ENCODE measurements at places on chromosomes 6 and 20. TPM values are rescaled to one million over a fixed set of nuclear protein-coding genes. Genes with fewer than 3 reads are reported as not detected.

GRCh38 chr20:10511509-10512251, 76.6 kb downstream of the SLX4IP start:
- H3K27me3 ChIP-seq = no peaks in the 10 kb centered on the region
- peaks cover 4% of the 10 kb centered on the region for H3K4me1 ChIP-seq
- no peaks in the 10 kb centered on the region for H3K36me3 ChIP-seq
- no peak overlapping the region for H3K27ac ChIP-seq
- DNase-seq = peak; percentile 17
- H3K4me3 ChIP-seq = no peak overlapping the region

DNA sequence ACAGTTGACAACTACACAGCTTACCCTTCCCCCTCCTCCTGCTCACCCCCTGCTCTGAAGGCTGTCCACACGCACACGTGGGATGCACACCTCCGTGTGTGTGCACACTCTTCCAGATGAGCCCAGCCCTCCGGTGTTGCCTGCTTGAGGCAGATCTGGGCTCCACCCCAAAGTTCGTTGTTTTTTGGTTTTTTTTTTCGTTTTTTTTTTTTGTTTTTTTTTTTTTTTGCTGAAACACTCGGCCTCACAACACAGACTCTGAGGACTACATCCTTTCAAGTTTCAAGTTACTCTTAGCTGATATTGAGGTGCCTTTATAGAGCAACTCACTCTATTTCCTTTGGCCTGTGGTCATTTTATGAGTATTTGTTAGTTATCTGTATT, 88.2 kb downstream of the RREB1 start:
- H3K27me3 ChIP-seq = no peaks in the 10 kb centered on the region
- no peak for DNase-seq
- no peak overlapping the region for H3K27ac ChIP-seq
- H3K4me3 ChIP-seq = no peak overlapping the region
- H3K4me1 ChIP-seq = no peaks in the 10 kb centered on the region
- H3K36me3 ChIP-seq = peaks cover 3% of the 10 kb centered on the region

Gene SLA2
- polyA plus RNA-seq = 1.5 TPM

GRCh38 chr6:147192278-147192911, 11.8 kb upstream of the STXBP5 start:
- no peak for DNase-seq
- H3K4me3 ChIP-seq = no peak overlapping the region
- H3K4me1 ChIP-seq = peaks cover 9% of the 10 kb centered on the region
- no peak overlapping the region for H3K27ac ChIP-seq
- no peaks in the 10 kb centered on the region for H3K27me3 ChIP-seq

DNA sequence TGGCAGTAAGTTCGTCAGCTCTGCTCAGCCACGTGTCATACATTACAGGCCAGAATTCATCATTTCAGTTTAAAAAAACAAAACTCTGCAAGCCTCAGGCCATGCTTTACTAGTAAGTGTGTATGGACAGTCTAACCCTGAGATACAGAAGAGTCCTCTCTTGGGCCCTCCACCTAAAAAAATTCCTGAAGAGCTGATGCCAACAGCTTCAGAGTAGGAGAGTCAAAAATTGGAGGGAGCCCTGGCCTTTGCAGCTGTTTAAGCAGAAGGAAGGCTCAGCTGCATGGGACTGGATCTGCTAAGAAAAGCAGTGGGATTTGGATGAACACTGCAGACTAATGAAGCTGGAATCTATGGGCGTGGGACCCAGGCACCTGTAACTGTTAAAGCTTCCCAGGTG, 47.2 kb upstream of the FAM8A1 start:
- H3K4me3 ChIP-seq = no peak overlapping the region
- H3K27me3 ChIP-seq = no peaks in the 10 kb centered on the region

Gene OR2B6
- not detected for polyA plus RNA-seq
